ENCODE measurements at places on chromosomes 12 and 14. TPM values are rescaled to one million over a fixed set of nuclear protein-coding genes. Genes with fewer than 3 reads are reported as not detected.

ART4 gene
- total RNA-seq, result not detected

RIPK3 gene
- 1.6 TPM for total RNA-seq

GDF11 gene
- 3.1 TPM for total RNA-seq

CCER1 gene
- not detected for total RNA-seq

TAS2R9 gene
- 0.52 TPM for total RNA-seq

PWP1 gene
- 38.1 TPM for total RNA-seq

GDF3 gene
- total RNA-seq, result 1.0 TPM

SYT1 gene
- total RNA-seq, result 2.1 TPM

PIANP gene
- under 0.01 TPM for total RNA-seq

KRT78 gene
- total RNA-seq, result not detected

MMP17 gene
- 6.3 TPM for total RNA-seq

ALG10 gene
- 10.4 TPM for total RNA-seq
